ENCODE measurements at places on chromosomes 13 and 19. TPM values are rescaled to one million over a fixed set of nuclear protein-coding genes. Genes with fewer than 3 reads are reported as not detected.

SIGLEC5 gene
- total RNA-seq = not detected

STK11 gene
- total RNA-seq = 39.4 TPM

RASL11A gene
- total RNA-seq = 2.8 TPM

QPCTL gene
- 6.3 TPM for total RNA-seq

ZC3H13 gene
- 15.9 TPM for total RNA-seq

HRC gene
- not detected for total RNA-seq

PRKACA gene
- total RNA-seq = 34.4 TPM

DPF1 gene
- 4.3 TPM for total RNA-seq

Data from A549 treated with CORT108297 at 1 μM for 4 hours (cell line).